Cardiac muscle cell (in vitro differentiated cells and primary cell): ENCODE measurements at places on chromosomes 7 and 10.
A peak's percentile ranks its signal among the peaks of the same experiment; 100 is the strongest.

- DNase-seq, result no peak
Observed at GRCh38 chr7:88597941-88598425, 161.5 kb upstream of the ZNF804B start.

GRCh38 chr10:87734987-87735827 is 75.5 kb downstream of the PAPSS2 start:
- DNase-seq, result peak; percentile 69

DNA sequence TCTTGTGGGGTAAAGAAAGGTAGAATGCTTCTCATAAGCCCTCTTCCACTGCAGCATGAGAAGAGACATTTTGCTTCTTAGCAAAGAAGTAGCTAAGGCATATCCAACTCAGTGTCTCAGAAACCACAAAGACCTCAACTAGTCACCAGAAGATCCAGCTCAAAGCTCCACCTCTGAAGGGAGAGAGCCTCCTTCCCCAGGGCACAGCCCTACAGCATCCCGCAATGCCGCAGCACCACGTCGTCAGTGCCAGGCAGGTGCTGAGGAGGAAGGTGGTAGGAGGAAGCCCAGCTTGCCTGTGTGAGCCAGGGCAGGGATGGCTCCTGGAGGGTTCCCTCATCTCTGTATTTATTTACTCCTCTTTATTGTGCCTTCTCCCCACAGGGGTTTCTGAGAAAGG is 385.6 kb upstream of the NPVF start:
- no peak for DNase-seq

DNA sequence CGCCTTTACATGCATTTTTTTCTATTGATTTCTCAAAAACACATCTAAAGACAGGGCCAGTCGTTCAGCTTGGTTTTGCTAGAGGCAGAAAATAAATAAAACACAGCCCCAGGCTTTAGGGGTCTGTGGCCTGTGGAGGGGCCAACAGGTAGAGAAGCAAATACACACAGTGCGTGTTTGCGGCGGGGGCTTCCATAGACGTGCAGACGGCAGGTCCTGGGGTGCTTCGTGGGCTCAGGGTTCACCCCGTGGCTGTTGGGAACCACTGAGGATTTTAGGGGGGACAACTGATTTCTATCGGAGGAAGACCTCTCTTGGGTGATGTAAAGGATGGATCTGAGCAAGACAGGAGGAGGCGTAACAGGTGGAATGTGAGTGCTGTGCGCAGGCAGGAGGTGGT is 445.7 kb upstream of the FOXK1 start:
- no peak for DNase-seq

DNA sequence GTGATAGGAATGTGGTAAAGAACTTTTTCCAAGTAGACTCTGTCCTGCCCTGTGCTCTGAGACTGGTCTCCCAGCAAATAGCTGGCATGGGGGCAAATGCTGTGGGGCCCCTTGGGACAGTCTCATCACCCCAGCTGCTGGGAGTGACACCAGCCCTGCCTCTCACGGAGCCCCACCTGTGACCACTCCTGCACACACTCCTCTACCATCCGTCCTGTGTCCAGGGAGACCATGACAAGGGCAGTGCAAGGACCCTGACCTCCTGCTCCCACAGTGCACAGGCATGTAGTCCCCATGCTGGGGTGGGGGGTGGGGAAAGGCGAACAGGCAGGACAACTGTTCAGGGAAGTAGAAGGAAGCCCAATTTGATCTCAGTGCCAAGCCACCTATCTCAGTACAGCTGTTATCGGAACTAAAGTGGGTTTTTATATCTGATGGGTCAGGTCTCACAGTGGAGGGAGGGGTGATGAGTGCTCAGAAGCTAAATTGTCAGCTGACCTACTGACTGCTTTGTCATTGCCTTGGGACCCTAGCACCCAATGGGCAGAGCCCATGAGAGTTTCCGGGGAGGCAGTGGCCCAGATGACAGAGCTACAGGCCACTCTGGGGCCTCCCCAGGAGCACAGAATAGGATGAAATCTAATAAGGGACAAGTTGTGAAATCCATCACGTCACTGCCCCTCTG is 24.5 kb downstream of the VSTM4 start:
- DNase-seq, result no peak
